ENCODE measurements at places on chromosomes 5 and 9.

GRCh38 chr9:121466142-121466541 lies 33.5 kb downstream of the GGTA1 start:
- no peak for DNase-seq

GRCh38 chr9:72509635-72510034 lies 11.8 kb upstream of the TMC1 start:
- DNase-seq: no peak

GRCh38 chr5:57751710-57752109 lies 269.1 kb upstream of the ACTBL2 start:
- DNase-seq: no peak

GRCh38 chr5:138469540-138470321 lies 4.5 kb downstream of the EGR1 start:
- no peak for DNase-seq

DNA sequence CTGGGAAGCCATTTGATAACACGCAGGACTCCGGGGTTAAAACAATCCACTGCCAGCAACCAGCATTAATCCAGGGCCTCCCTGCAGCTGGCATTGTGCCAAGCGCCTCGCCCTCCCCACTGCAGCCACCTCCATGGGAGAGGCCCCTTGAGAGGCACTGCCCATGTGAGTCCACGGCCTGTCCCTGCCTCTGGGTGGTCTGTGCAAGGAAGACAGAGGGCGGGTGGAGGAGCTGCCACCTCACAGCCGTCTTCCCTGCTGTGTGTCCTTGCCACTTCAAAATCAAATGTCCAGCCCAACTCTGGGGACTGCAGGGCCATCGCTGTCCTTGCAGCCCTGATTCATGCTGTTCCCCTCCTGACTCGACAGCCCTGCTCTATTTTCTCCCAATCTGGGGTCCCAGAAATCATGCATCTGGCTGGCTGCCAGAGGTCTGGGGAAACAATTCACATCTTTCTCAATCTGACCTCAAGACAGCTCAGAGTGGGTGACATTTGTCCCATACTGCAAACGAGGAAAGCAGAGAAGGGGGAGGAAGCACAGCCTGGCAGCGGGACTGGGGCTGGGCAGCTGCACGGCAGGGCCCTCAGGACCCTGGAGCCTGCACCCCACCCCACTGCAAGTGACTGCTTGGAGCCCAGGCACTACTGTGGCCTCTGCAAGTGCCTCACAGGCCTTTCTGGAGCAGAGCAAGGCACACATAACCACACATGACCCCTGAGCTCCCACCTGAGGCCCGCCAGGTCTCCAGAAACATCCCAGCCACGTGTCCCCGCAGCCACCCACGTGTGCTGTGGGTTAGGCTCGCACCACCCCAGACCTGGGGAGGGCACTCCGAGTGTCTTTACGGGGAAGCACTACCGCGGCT lies 15.7 kb downstream of the BRD3OS start:
- DNase-seq: no peak
